ENCODE measurements at places on chromosomes 16 and 17.

- DNase-seq = no peak
These were observed 68.3 kb downstream of the SNX11 start for GRCh38 chr17:48175692-48176470.

- no peak for DNase-seq
These were observed 4.3 kb upstream of the ADGRG1 start for GRCh38 chr16:57624044-57624688.

GRCh38 chr17:29283496-29283895 lies 10.5 kb downstream of the NUFIP2 start:
- no peak for DNase-seq

DNA sequence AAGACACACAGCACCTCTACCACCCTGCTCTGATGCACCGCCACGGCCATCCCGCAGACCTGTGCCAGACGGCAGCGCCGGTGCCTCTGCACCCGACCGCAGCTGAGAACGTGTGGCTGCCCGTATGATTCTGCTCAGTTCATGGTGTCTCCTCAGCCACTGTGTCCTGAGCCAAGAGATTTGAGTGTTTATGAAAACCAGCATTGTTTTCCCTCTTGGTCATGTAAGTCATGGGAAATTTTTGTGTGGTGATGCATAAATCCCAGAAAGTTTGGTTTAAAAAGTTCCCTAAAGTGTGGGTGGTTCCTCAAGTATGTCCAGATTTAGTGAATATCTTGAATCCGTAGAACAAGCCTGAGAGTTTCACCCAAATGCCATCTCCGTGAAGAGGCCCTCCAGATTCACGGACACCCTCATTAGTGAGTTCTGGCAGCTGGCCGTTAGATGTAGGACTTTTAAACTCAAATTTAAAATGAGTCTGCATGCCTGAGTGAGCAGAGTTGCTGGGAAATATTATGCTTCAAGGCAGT lies 57.6 kb downstream of the CDRT4 start:
- no peak for DNase-seq

DNA sequence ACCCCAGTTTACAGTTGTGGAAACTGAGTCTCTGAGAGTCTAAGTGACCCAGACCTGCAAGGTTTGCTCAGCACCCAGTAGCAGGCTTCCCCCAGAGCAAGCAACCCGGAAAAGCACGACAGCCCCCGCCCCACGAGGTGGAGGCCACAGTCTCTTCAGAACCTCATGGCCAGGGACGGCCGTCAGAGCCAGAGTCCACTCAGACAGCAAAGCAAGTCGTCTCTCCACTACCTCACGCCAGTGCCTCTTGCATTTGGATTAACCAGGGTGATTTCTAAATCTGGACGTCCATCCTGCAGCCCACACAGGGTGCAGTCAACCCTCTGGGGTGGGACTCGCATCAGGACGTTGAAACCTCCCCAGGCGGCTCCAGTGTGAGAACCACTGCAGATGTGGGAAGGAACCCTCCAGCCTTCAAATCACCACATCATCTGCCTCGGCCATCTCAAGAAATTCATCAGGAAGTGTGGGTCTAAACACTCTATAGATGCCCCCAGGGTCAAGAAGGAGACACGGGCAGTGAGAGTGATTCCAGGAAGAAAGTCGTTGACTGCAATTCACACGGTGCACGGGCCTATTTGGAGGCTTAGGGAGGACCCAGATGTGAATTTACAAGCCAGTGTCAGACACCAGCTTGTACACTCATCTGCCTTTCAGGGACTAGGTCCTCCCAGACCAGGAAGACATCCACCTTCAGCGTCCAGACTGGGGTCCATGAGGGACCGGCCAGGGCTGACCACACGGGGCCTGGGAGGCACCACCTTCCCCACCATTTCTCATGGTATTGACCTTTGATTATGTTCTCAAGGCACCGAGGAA lies 20.2 kb upstream of the RBFOX3 start:
- no peak for DNase-seq

DNA sequence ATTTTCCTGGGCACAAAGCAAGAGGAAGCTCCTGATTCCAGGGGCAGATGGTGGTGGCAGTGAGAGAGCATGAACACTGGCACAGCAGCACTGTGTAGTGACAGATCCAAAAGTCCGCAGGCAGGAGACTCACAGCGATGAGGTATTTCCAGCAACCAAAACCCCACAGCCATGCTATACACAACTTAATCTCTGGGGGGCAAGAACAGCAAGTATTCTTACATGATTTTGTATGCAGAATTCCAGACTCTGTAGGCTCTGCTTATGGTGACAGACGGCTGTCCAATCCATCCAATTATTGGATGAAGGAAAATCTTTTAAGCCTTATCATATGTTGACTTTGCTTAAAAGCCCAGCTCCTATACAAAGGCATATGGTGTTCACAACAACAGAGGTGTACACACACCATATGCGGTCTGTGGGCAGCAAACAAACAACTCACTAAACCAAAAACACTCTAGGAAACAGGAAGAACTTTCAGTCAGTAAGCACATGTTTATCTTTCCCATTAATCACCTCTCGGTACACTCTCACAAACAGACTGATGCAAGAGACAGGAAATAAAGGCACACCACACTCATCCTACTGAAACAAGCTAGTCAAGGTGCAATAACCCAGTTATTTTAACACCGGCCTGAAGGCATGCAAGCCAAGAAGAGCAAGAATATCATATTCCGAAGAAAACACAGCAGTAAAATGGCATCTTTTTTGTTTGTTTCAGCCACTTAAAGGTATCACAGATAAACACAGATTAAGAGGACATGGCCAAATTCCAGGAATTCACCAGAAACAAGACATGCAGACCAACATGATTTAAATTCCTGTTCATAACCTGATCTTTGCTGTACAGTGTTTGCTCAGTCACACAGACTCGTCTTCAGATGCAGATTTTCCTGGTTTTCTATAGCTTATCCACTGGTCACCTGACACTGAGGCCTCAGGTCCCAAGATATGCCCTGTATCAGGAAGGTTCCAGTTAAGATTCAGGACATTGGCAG lies 47.8 kb downstream of the ERN1 start:
- no peak for DNase-seq

DNA sequence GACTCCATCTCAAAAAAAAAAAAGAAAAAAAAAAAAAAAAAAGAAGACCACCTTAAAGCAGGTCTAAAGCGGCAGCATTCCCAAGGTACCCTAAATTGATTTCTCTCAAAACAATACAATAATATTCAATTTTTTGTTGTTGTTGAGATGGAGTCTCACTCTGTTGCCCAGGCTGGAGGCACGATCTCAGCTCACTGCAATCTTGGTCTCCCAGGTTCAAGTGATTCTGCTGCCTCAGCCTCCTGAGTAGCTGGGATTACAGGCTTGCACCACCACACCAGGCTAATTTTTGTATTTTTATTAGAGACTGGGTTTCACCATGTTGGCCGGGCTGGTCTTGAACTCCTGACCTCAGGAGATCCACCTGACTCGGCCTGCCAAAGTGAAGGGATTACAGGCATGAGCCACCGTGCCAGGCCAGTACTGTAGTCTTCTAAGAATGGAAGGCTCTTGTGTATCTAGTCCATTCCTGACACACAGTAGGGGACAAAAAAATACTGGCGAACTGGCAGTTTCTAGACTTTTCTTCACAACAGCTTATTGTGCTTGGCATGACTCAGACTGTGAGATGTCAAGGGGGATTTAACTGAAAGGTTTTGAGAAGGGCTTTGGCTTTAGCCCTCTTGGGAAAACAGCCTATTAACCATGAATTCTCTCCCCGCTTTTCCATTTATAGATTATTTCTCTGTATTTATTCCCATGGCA lies 17.3 kb downstream of the CDR2 start:
- no peak for DNase-seq

- no peak for DNase-seq
These were observed 26.0 kb downstream of the KLHDC4 start for GRCh38 chr16:87739801-87740200.

- no peak for DNase-seq
These were observed 4.7 kb downstream of the PPP1R1B start for GRCh38 chr17:39631403-39631802.

- no peak for DNase-seq
These were observed 30.2 kb downstream of the OGFOD1 start for GRCh38 chr16:56481468-56482122.

GRCh38 chr17:17033466-17033865 lies 8.8 kb upstream of the MPRIP start:
- DNase-seq = no peak

DNA sequence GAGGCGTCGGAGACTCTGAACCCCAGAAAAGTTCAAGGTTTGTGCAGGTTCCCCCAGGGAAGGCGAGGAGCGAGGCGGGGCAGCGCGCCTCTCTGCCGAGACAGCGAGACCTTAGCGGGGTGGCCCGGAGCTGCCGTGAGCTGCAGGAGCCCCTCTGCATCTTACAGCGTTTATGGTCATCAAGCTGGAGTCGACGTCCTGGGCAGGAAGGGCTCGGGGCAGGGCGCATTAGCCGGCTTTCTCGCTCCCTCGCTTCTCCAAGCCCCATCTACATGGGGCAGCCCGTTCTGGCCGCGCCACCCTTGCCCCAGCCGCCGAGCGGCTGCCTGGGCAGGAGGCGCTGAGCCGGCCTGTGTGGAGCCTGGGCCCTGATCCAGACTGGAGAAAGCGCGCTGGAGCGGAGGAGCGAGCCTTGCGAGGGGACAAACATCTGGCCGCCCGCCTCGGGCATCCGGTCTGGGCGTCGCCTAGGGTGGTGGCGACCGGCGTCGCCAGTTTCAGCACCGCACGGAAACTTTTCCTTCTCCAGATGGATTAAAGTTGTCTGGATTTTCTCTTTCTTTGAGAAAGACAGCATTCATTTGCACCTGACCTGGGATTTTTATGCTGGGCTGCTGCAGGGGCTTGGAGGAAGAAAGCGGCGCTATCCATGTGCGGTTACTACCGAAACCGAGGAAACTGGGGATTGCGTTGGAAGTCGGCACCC lies 750 bp downstream of the TMEM132E start:
- no peak for DNase-seq

GRCh38 chr16:67329901-67330300 lies 3.3 kb downstream of the LRRC36 start:
- no peak for DNase-seq

GRCh38 chr16:4904108-4904941 lies 32.6 kb downstream of the PPL start:
- no peak for DNase-seq

- DNase-seq = no peak
These were observed 2.6 kb downstream of the GPR179 start for GRCh38 chr17:38341035-38341721.

DNA sequence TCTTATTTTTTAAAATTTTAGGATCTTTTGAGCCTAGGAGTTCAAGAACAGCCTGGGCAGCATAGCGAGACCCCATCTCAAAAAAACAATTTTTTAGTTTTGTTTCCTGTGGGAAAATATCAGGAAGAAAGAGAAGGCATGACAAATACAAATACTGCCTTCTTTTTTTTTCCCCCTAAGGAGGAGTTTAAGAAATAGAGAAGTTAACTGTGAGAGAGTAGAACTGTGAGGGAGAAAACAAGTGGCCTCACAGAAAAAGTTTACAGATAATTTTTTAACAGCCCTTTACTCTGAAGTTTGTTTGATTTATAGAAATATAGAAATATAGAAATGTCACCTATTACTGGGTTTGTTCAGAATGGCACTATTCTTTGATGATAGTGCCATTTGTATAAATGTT lies 21.1 kb downstream of the TTYH2 start:
- no peak for DNase-seq

DNA sequence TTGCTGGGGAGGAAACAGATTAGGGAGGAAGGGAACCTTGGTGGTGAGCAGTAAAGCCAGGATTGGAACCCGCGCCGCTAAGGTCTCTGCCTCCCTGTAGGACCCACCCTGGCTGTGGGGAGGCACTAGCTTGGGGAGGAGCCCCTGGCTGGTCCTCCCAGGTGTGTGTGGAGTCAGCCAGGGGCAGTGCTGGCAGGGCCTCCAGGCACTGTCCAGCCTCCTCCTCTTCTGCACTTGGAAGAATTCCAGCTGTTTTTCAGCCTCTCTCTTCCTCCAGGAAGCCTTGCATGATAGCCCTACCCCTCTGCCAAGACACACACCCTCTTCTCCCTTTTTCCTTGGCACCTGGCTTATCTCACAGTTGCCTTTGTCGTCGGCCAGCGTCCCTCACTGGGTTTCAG lies 34.8 kb downstream of the TMEM235 start:
- DNase-seq = no peak

GRCh38 chr16:62644030-62644812 lies 608.0 kb upstream of the CDH8 start:
- no peak for DNase-seq

GRCh38 chr17:69093995-69094394 lies 33.3 kb upstream of the ABCA9 start:
- no peak for DNase-seq

DNA sequence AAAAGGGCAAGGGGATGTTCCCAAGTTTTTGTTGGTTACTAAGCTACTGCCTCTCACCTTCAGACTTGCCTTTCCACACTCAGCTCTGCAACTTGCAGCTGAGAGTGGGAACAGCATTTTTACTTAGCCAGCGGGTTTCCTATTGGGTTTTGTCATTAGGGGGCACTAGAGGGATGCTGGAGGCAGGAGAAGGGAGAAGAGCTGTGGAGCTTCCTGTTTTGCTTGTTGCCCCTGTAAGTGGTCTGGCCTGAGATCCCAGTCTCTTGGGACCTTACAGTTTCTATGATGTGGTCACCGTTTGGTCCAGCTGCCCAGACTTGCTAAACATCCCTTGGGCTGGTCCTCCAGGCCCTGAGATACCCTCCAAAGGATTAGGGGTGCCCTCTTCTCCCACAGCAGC lies 209.6 kb upstream of the NLRP1 start:
- DNase-seq = no peak

DNA sequence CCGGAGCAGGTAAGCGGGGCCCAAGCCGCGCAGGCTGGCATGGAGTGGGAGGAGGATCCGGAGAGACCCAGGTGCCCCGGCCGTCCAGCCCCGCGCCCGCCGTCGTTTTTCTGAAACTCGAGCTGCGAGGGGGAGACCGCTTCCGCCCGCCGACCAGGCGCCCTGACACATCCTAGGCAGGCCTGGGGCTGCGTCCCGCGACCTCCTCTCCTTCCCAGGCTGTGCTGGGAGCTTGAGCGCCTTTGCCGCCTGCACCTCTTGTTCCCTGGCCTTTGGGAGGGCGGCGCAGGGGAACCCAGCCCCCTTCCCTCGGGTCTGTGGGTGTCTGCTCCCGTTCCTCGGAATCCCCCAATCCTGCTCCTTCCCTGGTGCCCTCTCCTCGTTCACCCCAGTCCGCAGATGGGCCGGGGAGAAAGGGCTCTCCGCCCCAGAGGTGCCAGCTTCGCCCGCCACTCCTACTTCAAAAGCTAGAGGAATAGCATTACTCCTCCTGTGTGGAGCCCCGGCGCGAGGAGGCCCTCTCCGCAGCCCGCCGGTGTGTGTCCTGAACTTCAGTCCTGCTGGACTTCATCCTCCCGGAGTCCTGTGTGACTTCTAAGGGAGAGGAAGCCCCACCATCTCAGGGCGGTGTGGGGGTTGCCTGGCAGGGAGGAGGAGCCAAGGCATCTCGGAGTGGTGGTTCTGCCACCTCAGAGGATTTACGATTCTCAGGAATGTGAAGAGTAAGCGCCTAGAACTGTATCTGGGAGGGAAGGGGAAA lies 1.0 kb downstream of the NHERF1 start:
- no peak for DNase-seq

DNA sequence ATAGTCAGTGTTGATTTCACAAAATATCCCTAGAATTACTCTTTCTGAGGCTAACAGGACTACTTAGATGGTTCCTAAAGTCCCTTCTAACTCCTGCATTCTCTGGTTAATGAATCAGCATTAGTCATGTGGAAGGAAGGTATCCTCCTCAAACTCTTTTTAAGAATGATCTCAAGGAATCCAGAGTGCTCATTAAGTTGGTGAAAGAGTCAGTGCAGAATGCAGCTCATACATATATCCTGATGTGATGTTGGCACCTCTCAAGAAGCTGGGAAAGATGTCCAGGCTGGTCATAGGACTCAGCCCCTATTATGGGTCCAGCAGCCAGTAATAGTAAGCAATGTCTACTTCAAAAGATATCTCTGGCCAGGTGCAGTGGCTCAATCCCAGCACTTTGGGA lies 65.5 kb downstream of the PIGL start:
- no peak for DNase-seq
